ENCODE measurements at places on chromosomes 6 and 20. TPM values are rescaled to one million over a fixed set of nuclear protein-coding genes. Genes with fewer than 3 reads are reported as not detected.

DNA sequence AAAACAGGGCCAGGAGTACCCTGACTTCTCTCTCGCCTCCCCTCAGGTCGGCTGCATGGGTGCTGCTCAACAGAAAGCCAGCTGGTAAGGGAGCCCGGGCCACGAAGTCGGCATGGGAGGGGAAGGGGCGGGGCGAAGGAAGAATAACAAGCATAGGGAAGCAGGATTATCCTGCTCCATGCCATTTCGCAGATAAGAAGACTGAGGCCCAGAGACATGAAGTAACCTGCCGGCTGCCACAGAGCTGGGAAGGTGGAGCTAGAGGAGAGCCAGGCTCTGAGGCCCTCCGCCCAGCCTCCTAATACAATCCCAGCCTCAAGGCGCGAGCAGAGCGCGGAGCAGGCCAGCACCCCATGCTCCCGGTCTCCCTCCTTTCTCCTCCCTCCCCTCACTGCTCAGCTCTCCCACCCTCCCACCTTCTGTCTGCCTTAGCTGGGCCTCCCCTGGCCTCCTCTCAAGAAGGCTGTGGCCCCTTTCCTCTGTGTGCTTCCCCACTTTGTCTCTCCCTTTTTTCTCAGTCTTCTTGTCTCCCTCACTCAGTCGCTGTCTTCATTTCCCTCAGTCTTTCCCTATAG is 13.2 kb upstream of the HMGA1 start:
- H3K36me3 ChIP-seq = no peaks in the 10 kb centered on the region
- no peak overlapping the region for H3K4me3 ChIP-seq
- no peaks in the 10 kb centered on the region for H3K27me3 ChIP-seq
- DNase-seq = no peak

- H3K36me3 ChIP-seq = no peaks in the 10 kb centered on the region
- DNase-seq = no peak
- H3K4me1 ChIP-seq = no peaks in the 10 kb centered on the region
- H3K4me3 ChIP-seq = no peak overlapping the region
- H3K27ac ChIP-seq = no peak overlapping the region
Measured at GRCh38 chr20:14127514-14128223, 132.4 kb downstream of the MACROD2 start.

DNA sequence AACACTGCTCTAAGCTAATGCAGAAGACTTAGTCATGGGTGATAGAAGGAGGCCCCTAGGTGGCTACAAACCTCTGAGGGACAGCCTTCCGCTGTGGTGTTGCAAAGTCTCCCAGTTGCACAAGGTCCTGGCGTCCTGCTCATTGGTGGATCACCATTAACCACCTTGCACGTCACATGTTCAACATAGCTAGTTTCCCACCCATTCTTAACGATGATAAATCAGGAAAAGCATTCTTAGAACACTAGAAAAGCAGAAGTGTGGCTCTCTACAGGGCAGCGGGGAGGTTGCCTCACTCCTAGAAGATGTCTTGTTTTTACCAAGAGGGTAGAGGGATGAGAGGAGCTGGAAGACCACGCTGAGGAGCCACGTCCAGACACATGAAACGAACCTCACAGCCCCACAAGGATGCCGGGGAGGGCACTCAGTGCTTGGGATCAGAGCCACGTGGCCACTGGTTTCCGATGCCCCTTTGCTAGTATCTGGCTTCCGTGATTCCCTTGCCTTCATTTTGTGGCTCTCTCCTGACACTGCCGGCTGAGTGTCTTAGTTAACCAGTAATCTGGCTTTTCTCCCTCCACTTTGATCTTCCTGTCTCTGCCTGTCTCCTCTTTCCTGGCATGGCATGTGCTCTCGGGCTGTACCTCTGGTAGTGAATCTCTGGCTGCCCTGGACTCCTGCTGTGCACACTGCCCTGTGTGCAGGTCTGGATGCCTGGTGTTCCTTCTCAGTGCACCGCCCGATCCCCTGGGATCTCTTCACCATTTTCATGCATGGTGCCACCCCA is 91.4 kb upstream of the NEDD9 start:
- H3K27me3 ChIP-seq = no peaks in the 10 kb centered on the region
- H3K4me1 ChIP-seq = no peaks in the 10 kb centered on the region
- H3K27ac ChIP-seq = no peak overlapping the region
- H3K36me3 ChIP-seq = no peaks in the 10 kb centered on the region
- no peak overlapping the region for H3K4me3 ChIP-seq

DNA sequence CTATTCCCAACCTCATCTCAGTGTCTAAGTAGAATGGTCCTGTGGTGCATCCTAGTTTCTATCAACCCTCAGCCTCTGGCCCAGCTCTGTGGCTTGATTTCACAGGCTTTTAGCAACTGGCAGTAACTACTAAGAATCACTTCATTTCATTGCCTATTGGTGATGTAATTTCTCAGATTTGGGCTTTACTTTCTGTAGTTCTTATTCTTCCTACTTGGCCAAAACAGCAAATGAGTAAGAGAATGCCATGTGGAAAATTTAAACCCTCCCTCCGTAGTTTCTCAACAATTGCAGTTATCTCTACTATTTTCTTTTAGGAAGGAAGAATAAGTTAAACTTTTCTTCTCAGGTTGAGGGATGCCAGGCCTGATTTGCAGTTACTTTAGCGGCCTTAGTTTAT is 387.3 kb downstream of the CDKAL1 start:
- no peaks in the 10 kb centered on the region for H3K36me3 ChIP-seq
- no peaks in the 10 kb centered on the region for H3K27me3 ChIP-seq
- DNase-seq = no peak
- H3K4me3 ChIP-seq = no peak overlapping the region
- no peaks in the 10 kb centered on the region for H3K4me1 ChIP-seq
- no peak overlapping the region for H3K27ac ChIP-seq

CST5 gene
- total RNA-seq = not detected

- no peaks in the 10 kb centered on the region for H3K36me3 ChIP-seq
- H3K27me3 ChIP-seq = no peaks in the 10 kb centered on the region
- no peak overlapping the region for H3K4me3 ChIP-seq
- no peak for DNase-seq
Measured at GRCh38 chr6:129621252-129621651, 88.7 kb downstream of the ARHGAP18 start.

- peak; percentile 74 for DNase-seq
- H3K4me3 ChIP-seq = no peak overlapping the region
- H3K36me3 ChIP-seq = peaks cover 3% of the 10 kb centered on the region
- no peaks in the 10 kb centered on the region for H3K27me3 ChIP-seq
- no peak overlapping the region for H3K27ac ChIP-seq
Measured at GRCh38 chr20:41347523-41348429, 7.2 kb downstream of the LPIN3 start.

DNA sequence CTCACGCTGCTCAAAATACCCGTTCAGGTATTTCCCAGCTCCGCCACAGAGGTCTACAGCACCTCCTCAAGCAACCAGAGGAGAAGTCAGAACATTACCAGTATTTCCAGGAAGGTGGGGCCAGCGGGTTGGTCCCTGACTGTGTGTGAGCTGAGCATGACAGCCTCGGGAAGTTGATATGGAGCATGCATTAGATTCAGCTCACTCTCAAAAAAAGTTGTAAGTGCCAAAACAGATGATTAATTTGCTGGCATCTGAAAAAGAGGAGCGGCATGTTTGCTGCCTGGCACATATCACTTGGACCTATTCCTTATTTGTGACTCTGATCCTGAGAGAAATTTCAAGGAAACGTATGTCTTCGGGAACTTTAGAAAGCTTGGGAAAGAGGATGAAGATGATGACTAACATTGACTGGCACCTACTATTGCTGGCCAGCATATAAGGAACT is 32.3 kb downstream of the ELOVL2 start:
- H3K27me3 ChIP-seq = no peaks in the 10 kb centered on the region
- DNase-seq = peak; percentile 38
- H3K27ac ChIP-seq = no peak overlapping the region
- H3K36me3 ChIP-seq = no peaks in the 10 kb centered on the region
- no peak overlapping the region for H3K4me3 ChIP-seq
- peaks cover 8% of the 10 kb centered on the region for H3K4me1 ChIP-seq
